Stimulated activated CD8-positive, alpha-beta memory T cell treated with anti-CD3 and anti-CD28 coated beads, Interleukin-7, amount 100 ng/mL, for 4 hours (primary cell): ENCODE measurements at places on chromosomes 6 and 20.

DNA sequence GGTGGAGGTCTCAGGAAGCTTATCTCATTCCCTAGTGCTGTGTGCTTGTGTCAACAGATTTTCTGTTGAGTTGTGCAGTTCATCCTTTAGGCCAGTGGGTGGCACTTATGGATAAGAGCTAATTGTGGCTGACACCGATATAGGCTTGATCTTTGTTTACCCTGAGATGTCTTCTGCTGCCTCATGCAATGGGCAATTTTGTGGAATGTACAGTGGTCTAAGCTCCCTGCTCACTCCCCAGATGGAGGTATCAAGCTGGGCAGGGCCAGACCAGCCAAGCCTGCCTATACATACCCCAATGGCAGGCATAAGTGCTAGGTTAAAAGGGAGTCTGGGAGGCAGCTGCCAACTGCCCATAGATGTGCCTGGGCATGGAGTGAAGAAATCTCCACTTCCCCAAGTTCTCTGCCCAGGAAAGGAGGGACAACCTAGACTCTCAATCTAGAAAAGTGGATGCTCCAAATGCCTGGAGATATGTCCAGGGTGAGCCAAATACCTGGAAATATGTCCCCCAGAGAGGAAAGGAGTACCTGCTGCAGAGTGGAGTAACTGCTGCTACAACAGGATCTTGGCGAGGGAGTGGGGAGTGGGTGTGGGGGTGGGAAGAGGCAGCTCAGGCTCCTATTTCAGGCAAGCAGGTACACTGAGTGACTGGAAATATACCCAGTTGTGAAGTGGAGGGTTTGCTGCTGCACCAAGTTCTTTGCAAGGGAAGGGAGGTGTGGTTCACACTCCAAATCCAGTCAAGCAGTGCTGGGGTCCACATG lies 53.2 kb upstream of the ARG1 start:
- DNase-seq, result no peak

GRCh38 chr6:20952699-20953474 lies 418.6 kb downstream of the CDKAL1 start:
- DNase-seq, result no peak

- DNase-seq, result no peak
Observed at GRCh38 chr6:130211691-130212090, 11.1 kb downstream of the SAMD3 start.

GRCh38 chr6:74259981-74260380 lies 564.0 kb downstream of the CD109 start:
- DNase-seq, result no peak

DNA sequence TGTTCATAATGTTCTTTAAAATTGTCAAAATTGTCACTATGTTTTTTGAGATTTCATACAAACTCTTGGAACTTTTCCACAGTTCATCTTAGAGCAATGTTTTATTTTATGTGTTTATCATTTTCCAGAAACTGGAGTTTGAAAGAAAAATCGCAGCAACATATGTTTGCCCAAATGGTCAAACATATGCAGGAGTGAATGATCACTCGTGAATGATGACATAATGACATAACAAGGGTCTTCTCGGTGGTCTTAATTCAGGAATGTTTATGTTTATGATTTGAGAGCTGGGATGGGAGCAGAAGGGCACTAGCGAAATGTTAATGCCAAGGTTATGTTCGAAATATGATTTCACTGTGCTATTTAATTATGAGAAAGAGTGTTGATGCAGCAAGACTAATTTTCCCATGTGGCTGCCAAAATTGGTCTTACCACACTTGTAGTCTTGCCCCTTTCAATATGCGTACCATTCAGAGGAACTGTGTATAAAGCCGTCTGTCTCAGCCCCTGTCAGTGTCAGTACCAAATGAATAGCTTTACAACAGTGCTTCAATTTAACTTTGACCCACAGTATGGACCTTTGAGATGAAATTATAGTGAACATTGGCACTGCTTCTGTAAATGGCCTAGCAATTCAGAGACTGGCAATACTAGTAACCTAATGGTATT lies 152.3 kb downstream of the CARMIL1 start:
- no peak for DNase-seq

GRCh38 chr6:5471044-5471443 lies 209.7 kb downstream of the FARS2 start:
- peak; percentile 28 for DNase-seq

DNA sequence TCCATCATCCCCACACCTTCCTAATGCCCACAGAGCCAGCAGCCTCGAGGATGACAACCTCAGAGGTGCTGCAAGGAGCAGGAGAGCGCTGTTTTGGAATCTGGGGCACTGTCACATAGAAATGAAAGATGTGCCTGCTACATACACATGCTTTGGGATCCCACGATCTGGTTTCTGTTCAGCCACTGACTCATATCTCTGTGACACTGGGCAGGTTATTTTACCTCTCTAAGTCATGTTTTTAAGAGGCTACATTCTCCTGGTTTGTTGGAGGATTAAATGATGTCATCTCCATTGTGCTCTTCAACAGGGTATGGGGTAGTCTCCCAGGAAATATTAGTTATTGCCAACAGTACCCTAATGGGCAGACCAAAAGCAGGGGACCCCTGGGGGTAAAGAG lies 32.6 kb upstream of the TAB2 start:
- DNase-seq, result no peak

GRCh38 chr6:91462241-91462640 lies 875.4 kb upstream of the MAP3K7 start:
- no peak for DNase-seq

DNA sequence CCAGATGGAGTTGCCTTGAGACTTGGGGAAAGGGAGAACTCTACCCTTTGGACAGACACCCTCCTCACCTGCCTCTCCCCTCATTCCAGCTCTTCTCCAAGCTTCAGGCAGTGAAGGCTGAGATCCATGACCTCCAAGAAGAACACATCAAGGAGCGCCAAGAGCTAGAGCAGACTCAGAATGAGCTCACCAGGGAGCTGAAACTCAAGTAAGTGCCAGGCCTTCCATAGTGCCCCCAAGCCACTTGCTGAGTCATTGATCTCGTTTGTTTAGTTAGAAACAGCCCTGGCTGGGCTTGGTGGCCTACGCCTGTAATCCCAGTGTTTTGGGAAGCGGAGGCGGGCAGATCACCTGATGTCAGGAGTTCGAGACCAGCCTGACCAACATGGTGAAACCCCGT lies 39.2 kb downstream of the KIF3B start:
- DNase-seq, result no peak

DNA sequence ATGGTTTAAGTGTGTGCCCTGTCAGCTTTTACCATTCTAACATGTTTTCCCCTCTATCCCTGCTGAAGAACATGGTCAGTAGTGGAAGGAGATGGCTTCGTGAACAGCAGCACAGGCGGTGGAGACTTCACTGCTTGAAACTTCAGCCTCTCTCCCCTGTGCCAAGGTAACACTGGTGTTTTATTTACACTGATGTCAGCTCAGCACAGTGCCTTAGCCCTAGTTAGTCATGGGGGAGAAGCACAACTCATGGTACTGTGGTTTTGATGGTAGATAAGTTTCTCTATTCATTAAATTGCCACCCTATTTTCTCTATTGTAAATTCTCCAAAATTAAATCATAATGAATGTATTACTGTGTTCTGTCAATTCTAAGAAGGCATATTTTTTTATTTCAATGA lies 56.6 kb downstream of the MTHFD1L start:
- DNase-seq, result no peak

- DNase-seq, result no peak
Observed at GRCh38 chr20:50121858-50122271, 8.9 kb upstream of the UBE2V1 start.

DNA sequence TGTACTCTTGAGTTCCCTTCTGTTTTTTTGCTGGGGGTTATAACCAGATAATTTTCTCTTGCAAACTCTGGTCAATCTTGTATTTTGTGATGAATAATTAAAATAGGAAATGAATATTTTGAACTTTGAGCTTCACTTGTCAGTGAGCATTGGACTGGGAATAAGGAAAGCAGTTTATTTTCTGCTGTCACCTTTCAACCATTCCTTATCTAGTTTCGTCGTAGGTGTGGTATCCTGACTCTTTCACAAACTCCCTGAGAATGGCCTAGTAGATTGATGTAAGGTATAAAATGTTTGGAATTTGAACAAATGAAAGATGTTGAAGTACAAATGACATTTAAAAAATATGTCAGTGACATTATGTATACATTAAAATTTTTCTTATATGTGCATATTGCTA lies 98.0 kb downstream of the ZFAND3 start:
- no peak for DNase-seq

DNA sequence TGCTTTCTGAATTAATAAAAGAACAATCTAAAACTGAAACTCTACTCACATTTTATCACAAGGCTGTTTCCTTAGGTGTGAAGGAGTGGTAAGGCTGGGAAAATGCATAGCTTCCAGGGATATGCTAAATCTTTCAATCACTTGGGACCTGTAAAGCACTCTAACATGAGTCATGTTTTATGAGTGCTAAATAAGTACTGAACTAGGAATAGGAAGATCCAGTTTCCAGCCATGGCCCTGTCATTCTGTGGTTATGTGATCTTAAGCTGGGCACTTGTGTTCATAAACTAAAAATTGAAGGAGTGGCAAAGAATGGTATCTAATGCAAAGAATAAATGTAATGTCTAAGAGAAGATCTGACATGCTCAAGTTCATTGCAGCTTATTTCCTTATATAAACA lies 6.1 kb upstream of the TMEM200A start:
- no peak for DNase-seq

DNA sequence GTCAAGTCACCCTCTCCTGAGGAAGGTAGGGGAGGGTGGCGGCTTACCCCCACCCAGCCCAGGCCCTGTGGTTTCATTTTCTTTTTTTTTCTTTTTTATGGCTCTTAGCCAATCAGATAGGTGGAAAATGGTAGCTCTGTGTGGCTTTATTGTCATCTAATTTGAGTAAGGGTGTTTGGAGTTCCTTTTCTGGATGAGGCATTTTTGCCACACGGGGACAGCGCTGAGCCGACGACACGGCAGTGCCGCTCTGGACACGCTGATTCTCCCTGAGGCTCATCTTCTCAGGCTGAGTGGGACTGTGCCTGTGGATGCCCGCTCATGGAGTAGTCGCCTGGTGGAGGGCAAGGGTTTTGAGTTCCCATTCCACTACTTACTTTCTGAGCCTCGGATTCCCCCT lies 37.6 kb upstream of the ANGPT4 start:
- DNase-seq, result no peak

DNA sequence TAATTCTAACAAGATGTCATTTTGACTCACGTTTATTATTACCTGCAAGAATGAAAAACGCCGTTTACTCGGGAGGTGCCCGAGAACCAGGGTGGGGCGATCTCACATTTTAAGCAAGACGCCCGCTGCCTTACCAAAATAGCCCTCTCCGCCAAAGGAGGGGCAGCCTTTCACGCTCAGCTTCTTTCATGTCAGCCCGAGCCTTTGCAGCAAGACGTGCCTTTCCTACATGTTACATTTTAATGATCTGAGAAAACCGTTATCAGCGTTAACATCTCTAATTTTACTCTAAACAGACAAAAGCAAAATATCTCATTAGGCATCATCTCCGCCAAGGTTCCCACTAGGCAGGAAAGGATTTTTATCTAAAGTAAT lies 2.0 kb downstream of the BACH2 start:
- DNase-seq, result peak; percentile 35

DNA sequence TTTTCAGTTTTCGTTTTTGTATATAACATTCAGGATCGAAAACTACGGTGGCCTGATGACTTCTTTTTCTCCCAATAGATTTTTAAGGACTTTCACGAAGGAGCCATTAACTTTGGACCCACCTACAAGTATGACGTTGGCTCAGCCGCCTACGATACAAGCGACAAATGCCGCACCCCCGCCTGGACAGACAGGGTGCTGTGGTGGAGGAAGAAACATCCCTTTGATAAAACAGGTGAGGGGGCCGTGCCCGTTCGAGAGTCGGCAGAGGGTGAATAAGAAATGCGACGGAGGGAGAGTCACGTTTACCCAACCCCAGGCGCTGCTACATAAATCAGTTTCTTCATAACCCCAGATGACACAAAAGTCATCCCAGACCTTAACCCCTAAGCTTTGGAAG lies 91.5 kb downstream of the SERAC1 start:
- DNase-seq, result no peak

DNA sequence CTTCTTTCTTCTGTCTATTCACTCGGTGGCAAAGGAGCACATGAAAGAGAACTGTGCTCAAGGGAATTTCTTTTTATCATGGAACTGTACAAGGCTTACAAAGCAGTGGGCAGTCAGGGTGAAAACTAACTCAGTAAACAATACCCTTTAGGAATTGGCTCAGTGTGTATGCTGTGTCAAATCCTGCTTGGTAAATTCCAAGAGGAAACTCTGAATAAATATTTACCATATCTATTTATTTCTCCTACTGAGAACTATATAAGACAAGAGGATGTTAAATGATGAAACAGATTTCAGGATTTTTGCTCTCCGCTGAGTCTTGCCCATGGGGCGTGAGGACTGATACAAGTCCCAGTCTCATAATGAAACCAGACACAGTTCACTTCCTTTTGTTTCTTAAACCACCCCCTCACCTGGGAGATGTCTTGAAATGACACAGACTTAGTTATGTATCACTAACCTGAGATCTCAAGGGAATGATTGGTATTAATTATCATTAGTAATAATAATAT lies 188.8 kb downstream of the BACH2 start:
- no peak for DNase-seq

DNA sequence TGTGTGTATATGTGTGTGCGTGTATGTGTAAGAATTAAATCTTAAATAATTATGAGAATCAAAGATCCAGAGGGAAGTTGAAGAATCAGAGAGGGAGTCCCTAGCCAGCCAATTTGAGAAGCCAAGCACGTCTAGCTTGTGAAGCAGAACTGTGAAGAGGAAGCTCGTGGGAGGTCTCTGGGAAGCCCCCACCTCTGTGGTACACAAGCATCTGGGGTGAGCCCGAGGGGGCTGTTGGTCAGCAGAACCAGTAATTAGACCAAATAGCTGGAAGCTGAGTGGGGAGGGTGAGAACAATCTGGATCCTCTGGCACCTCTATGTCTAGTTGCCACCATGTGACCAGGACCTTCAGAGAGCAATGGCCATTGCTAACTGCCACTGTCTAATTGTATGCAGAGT lies 310.0 kb upstream of the PRND start:
- no peak for DNase-seq

DNA sequence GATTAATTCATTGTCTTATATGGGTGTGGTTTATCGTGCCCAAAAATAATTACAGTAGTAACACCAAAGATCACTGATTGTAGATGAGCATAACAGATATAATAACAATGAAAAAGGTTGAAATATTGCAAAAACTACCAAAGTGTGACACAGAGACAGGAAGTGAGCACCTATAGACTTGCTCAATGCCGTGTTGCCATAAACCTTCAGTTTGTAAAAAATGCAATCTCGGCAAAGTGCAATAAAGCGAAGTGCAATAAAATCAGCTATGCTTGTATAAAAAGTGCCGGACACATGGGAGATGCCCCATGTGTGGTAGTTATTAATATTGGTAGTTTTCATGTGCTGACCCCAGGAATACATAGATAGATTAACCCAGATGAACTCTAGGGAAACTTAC lies 192.6 kb downstream of the NRN1 start:
- no peak for DNase-seq
